Activated CD8-positive, alpha-beta T cell treated with anti-CD3 and anti-CD28 coated beads, Interleukin-2, amount 10 ng/mL, durations not matched to agents 7 days and 5 days (primary cell): ENCODE measurements at places on chromosomes 6 and 20.

- no peak for DNase-seq
- H3K4me3 ChIP-seq, result no peak overlapping the region
- no peak overlapping the region for H3K27ac ChIP-seq
- no peaks in the 10 kb centered on the region for H3K27me3 ChIP-seq
- no peaks in the 10 kb centered on the region for H3K4me1 ChIP-seq
Measured at GRCh38 chr6:79385333-79385732, 150.9 kb upstream of the HMGN3 start.

DNA sequence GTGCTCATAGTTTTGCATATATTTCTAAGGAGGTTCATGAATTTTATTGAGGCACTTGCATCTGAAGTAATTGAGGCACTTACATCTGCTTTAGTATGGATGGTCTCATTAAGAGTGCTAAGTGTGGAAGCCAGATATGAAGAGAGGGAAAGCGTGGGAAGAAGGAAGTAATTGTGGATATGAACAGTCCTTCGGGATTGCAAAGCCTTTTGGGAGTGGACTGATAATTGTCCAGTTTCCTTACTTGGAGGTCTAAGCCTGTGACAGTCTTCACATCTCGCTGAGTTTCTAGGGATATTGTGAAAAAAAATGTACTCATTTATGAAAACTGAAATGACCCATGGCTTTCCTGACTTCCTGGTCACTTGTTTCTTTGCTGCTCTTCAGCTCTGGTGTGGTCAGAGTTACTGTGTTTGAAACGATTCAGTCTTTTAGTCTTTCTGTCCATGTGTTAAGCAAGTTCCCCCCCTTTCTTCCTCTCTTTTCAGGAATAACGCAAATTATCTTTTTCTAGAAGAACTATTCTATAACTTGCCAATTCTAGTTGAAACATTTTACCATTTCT lies 137.3 kb downstream of the ZFAND3 start:
- H3K36me3 ChIP-seq, result peaks cover 3% of the 10 kb centered on the region
- DNase-seq, result no peak
- H3K4me3 ChIP-seq, result no peak overlapping the region

- H3K4me3 ChIP-seq, result peak within 1 kb of the TSS; percentile 82
- peaks cover 32% of the 10 kb centered on the region for H3K36me3 ChIP-seq
- peak within 1 kb of the TSS; percentile 94 for H3K27ac ChIP-seq
- H3K27me3 ChIP-seq, result no peaks in the 10 kb centered on the region
Measured at GRCh38 chr20:35771689-35772562, at the start of gene PHF20. Gene PHF20 (plus strand): TSS chr20:35772015. CDS start chr20:35801523, 29,508 bp downstream.

GRCh38 chr6:138289739-138290138 lies 71.4 kb upstream of the PBOV1 start:
- H3K4me3 ChIP-seq, result no peak overlapping the region
- DNase-seq, result no peak
- peaks cover 4% of the 10 kb centered on the region for H3K4me1 ChIP-seq
- no peaks in the 10 kb centered on the region for H3K36me3 ChIP-seq
- H3K27ac ChIP-seq, result no peak overlapping the region

DNA sequence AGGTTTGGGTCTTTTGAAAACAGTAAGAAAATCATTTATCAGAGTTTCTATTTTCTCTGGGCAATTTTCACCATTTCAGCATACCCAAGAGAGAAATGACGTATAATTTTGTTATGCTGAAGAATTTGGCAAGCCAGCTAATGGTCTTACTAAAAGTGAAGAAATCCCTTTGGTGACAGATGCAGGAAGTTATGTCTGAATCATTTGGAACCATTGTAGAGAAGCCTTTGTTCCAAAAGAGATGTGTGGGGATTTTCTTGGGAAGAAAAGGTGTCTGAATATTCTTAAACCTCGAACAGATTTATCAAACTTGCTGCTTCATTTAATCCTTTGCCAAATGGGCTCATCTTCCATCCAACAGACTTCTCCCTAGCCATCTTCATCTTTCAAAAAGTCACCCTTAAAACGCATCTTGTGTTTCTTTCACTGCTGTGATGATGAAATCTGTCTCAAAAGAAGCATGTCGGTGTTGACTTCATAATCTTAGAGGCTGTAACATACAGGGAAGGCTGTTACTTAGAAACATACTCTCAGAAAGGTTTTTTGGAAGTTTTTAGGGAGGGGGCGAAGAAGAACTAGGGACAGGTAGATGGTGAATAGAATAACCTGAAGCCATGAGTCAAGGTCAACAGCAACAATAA lies 39.5 kb downstream of the CITED2 start:
- H3K27ac ChIP-seq, result no peak overlapping the region
- H3K4me1 ChIP-seq, result no peaks in the 10 kb centered on the region
- DNase-seq, result no peak
- H3K27me3 ChIP-seq, result no peaks in the 10 kb centered on the region

DNA sequence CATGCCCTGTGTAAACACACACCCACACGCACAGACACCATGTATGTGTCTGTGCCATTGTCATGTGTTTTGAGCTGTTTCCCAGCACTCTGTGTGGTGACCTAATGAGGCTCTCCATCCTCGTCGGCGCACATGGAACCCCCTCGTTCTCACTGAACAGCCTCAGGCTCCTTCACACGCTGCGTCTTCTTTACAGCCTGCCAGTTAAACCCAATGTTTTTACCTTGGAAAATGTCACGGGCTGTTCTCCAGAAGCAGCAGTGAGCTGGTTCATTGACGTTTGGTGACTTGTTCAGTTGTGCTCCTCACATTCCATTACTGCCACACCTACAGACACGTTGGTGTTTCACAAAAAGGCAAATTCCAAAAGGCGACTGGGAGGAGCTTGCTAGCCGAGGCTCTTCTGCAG lies 201.0 kb upstream of the FOXQ1 start:
- no peak for DNase-seq
- H3K27ac ChIP-seq, result no peak overlapping the region
- no peaks in the 10 kb centered on the region for H3K36me3 ChIP-seq
- H3K27me3 ChIP-seq, result peaks cover 2% of the 10 kb centered on the region
- no peak overlapping the region for H3K4me3 ChIP-seq

- H3K4me1 ChIP-seq, result no peaks in the 10 kb centered on the region
- no peak overlapping the region for H3K4me3 ChIP-seq
- no peak overlapping the region for H3K27ac ChIP-seq
- H3K27me3 ChIP-seq, result peaks cover 12% of the 10 kb centered on the region
Measured at GRCh38 chr6:160360955-160361354, 12.8 kb downstream of the SLC22A3 start.

DNA sequence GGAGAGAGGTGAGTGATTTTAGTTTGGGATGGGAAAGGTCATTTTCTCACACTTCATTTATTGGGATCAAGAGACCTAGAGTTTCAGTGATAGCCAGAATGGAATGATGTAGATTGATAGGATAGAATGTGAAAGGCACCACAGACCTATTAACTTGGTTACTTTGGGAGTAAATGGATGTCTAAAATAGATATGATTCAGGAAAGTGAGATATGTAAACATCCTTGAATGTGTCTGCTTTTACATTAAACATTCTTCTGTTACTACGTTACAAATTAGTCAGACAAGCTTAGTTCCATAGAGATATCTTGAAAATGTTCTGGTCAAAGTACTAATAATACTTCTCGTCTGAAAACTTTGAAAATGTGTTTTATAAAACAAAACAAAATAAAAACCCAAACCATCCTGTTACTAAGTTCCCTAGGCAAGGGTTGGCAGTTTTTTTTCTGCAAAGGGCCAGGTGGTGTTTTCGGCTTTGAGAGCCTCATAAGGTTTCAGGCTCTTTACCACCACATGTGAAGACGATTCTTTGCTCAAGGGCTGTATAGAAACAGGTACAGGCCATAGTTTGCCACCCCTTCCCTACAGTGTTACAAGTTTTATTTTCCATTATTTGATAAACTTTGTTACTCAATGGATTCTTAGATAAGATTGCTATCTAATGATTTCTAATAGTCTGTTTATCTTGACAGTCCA lies 3.4 kb downstream of the CYB5R4 start:
- no peak for DNase-seq
- peaks cover 23% of the 10 kb centered on the region for H3K4me1 ChIP-seq
- no peak overlapping the region for H3K27ac ChIP-seq

- no peak for DNase-seq
- no peak overlapping the region for H3K27ac ChIP-seq
- H3K4me1 ChIP-seq, result peaks cover 4% of the 10 kb centered on the region
- H3K36me3 ChIP-seq, result no peaks in the 10 kb centered on the region
Measured at GRCh38 chr20:36873498-36874189, 2.3 kb upstream of the TLDC2 start.

- H3K4me1 ChIP-seq, result peaks cover 40% of the 10 kb centered on the region
- no peak for DNase-seq
- H3K4me3 ChIP-seq, result no peak overlapping the region
- no peak overlapping the region for H3K27ac ChIP-seq
Measured at GRCh38 chr20:59247731-59248684, 52.4 kb upstream of the EDN3 start.

DNA sequence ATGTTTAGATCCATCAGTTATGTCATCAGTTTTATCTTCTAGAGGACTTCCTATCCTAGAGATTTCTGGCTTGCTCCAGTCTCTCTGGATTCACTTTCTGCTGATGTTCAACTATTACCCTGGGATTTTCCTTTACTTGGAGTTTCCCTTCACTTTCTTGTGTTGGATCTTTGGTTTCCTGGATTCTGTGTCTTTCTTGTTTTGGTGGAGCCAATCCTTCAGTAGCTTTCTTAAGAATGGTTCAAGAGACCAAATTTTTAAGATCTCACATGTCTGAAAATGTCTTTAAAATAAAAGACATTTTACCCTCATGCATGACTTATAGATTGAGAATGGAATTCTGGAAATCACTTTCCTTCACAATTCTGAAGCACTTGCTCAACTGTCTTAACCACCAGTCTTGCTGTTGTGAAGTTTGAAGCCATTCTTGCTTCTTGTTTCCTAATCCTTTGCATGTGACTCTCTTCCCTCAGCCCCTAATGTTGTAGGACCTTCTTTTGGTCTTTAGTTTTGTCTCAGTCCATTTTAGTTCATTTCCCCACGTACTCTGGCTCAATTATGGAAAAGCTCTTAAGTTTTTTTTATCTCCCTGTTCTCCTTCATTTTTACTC lies 87.9 kb downstream of the ARID1B start:
- H3K36me3 ChIP-seq, result peaks cover 2% of the 10 kb centered on the region
- H3K4me1 ChIP-seq, result peaks cover 28% of the 10 kb centered on the region
- H3K27ac ChIP-seq, result peak overlapping the region; percentile 26
- no peaks in the 10 kb centered on the region for H3K27me3 ChIP-seq
- DNase-seq, result no peak

GRCh38 chr6:14221564-14222279 lies 104.2 kb downstream of the CD83 start:
- DNase-seq, result no peak
- no peak overlapping the region for H3K4me3 ChIP-seq
- peaks cover 4% of the 10 kb centered on the region for H3K27me3 ChIP-seq
- H3K36me3 ChIP-seq, result peaks cover 2% of the 10 kb centered on the region
- H3K27ac ChIP-seq, result no peak overlapping the region
- H3K4me1 ChIP-seq, result peaks cover 13% of the 10 kb centered on the region

DNA sequence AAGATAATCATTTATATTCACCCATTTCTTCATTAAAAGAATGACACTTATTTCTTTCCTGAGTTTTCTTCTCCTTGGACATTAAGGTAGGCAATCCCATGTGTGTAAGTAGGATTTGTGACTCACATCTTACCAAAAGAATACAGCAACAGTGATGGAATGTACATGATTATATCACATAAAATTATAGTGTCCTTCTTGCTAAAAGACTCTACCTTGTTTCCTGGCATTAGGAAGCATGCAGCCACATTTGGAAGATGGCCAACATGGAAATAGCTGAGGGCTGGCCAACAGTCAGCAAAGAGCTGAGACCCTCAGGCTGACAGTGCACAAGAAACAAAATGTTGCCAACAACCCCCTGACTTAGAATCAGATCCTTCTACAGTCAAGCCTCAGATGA lies 327.9 kb upstream of the MARCKS start:
- H3K27ac ChIP-seq, result no peak overlapping the region
- DNase-seq, result no peak
- H3K4me3 ChIP-seq, result no peak overlapping the region
- no peaks in the 10 kb centered on the region for H3K36me3 ChIP-seq
- H3K4me1 ChIP-seq, result no peaks in the 10 kb centered on the region

DNA sequence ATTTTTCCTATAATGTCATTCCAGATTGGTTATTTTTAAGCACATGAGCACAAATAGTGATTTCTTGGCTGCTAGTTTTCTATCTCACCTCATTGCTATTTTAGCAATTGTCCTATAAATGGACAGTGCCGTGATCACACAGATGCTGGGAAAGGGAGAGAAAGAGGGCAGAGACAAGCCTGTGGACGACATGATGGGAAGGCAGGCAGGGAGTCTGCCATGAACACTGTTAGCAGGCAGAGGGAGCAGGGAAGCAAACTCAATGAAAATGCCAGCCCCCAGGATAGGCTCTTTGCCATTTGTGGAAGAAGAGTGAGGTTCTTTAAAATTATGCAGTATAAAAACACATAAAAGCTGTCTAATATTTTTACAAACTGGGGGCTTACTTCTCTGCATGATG lies 96.8 kb downstream of the ADTRP start:
- no peak overlapping the region for H3K27ac ChIP-seq
- peaks cover 4% of the 10 kb centered on the region for H3K27me3 ChIP-seq
